ENCODE measurements at places on chromosomes 5 and 9.

GRCh38 chr5:40428126-40428525 is 251.6 kb upstream of the PTGER4 start:
- no peak for DNase-seq

DNA sequence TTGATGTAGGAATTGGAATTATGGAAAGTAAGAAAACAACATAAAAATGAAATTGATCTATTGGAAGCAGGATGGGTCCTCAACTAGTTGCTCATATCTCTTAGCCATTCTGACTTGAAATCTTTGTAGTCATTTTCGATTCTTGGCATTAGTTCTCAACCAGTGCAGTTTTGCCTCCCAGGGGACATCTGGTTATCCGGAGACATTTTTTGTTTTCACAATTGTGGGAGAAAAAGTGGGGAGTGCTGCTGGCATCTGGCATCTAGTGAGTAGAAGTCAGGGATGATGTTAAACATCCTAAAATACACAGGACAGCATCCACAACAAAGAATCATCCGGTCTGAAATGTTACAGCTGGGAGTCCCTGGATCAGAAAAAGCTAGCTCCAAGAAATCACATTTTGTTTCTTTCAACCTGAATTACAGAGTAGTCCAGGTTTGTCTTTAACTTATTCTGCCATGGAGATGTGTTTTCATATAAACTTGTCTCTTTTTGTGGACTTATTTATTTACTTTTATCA is 74.9 kb downstream of the FBXL7 start:
- no peak for DNase-seq

DNA sequence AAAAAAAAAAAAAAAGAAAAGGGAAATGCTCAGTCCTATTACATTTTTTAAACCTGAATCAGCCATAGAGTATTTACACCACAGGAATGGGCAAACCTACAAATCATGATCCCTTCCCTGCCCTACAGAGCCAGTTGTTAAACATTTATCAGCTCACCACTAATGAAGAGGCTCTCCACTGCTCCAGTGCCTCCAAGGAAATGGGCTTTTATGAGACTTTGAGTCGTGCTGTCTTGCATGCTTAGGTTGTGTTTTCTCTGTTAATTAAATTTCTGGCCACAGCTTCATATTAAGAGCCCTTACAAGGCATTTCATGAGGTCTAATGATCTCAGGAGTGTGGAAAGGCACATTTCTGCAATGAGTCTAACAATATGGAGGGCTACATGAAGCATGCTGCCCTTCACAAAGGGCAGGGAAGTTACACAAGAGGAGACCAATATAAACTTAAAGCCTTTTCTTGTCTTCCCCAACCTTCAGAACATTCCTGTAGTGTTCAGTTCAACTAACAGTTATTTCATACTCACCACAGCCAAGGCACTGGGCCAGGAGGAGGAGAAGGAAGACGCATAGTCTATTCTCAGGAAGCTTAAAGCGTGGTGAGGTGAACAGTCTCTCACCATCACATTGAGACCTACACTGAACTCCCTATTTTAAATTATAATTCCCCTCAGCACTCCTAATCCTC is 140.1 kb upstream of the ABCA1 start:
- DNase-seq = no peak

DNA sequence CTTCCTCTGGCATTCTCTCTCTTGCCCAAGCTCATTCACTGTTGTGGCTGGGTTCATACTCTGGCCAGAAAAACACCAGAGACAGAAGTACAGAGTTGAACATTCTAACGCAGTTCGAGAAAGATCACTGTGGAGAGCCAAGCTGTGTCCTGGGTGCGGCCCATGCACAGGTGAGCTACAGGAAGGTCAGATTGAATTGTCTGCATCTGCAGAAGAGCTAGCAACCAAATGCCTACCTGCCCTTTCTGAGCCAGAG is 126.8 kb upstream of the DPYSL3 start:
- no peak for DNase-seq

- peak; percentile 29 for DNase-seq
Measured at GRCh38 chr9:92763721-92764380, 782 bp downstream of the BICD2 start.

DNA sequence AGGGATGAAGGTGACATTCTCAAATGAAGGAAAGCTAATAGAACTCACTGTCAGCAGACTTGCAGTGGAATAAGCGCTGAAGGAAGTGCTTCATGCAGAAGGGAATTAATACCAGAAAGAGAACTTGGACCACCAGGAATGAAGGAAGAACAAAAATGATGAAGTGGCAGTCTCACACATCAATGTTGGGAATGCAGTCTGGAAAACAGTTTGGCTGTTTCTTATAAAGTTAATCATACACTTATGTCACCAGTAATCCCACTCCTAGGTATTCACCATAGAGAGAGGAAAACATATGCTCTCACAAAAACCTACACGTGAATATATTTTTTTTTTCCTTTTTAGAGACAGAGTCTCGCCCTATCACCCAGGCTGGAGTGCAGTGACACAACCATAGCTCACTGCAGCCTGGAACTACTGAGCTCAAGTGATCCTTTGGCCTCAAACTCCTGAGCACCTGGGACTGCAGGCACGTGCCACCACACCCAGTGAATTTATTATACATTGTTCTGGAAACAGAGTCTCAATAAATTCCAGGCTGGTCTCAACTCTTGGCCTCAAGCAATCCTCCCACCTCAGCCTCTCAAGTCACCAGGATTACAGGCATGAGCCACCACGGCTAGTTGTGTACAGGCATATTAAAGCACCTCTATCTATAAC is 81.2 kb downstream of the ROR2 start:
- DNase-seq = no peak

GRCh38 chr5:96995419-96995818 is 59.5 kb downstream of the LNPEP start:
- no peak for DNase-seq

DNA sequence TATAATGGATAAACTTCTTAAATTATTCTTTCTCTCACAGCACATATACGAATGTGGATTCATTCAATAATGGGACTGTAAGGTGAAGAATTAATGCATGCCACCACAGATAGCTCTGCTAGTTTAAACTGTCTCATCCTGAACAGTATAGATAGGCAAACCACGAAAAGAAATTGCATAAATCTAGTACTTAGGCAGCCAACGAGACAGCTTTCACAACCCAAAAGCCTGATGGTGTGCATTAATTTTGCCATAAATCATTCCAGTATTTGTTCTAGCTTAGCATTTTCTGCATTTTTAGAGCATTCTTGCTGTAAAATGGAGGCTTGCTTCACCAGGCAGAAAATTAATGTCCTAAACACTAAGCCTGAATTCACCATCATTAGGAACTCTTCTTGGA is 834.2 kb upstream of the DMAC1 start:
- DNase-seq = no peak

DNA sequence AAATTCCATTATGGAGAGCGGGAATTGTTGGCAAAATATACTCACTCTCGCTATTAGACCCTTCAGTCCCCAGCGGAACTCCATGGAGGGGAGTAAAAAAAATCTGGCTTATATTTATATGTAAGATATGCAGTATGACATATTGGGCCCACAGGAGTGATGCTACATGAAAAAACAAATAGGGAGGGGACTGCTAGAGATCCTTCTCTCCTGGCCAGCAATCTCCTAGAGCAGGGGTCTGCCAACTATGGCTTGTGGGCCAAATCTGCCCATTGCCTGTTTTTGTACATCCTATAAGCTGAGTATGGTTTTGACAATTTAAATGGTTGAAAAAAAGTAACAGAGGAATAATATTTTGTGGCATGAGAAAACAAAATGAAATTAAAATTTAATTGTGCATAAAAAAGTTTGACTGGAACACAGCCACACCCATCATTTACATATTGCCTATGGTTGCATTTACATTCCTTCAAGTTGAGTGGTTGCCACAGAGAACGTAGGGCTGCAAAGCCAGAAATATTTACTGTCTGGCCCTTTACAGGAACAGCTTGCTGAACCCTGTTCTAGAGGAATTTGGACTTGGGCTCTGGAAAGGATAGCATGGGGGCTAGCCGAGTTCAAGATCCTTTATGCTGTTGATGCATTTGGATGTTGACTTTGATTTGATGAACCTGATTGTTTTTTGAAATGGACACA is 197.3 kb upstream of the CLINT1 start:
- no peak for DNase-seq

Measured in activated T-cell treated with anti-CD3 and anti-CD28 coated beads for 48 hours (primary cell).